ENCODE measurements at places on chromosomes 3 and 15.

GRCh38 chr15:65530318-65531111 lies at the start of gene HACD3:
TSS of gene HACD3 (plus strand) at chr15:65530463. CDS start at chr15:65530632, 169 bp downstream.
- peak; percentile 92 for DNase-seq

- DNase-seq: no peak
Measured at GRCh38 chr3:143252931-143253330, 133.4 kb downstream of the CHST2 start.

- no peak for DNase-seq
Measured at GRCh38 chr3:195918176-195918575, 9.8 kb upstream of the TNK2 start.

GRCh38 chr3:17967111-17967510 lies 224.7 kb upstream of the TBC1D5 start:
- DNase-seq: no peak

DNA sequence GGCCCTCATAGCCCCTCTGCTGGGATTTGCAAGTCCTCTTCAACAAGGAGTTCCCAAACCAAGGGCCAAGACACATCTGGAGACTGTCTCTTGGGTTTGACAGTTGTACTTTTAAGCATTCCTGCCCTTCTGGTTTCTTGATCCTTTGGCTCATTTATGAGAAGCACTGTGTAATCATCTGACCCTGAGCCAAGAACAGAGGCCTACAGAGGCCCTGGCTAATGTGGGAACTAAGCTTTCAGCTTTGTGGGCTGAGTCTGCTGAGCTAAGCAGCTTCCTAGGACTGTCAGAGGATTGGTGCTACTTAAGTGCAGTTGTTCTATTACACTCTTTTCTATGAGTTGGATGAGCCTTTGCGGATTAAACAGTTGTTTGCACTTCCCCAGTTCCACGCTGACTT lies 178.3 kb downstream of the KBTBD8 start:
- no peak for DNase-seq

DNA sequence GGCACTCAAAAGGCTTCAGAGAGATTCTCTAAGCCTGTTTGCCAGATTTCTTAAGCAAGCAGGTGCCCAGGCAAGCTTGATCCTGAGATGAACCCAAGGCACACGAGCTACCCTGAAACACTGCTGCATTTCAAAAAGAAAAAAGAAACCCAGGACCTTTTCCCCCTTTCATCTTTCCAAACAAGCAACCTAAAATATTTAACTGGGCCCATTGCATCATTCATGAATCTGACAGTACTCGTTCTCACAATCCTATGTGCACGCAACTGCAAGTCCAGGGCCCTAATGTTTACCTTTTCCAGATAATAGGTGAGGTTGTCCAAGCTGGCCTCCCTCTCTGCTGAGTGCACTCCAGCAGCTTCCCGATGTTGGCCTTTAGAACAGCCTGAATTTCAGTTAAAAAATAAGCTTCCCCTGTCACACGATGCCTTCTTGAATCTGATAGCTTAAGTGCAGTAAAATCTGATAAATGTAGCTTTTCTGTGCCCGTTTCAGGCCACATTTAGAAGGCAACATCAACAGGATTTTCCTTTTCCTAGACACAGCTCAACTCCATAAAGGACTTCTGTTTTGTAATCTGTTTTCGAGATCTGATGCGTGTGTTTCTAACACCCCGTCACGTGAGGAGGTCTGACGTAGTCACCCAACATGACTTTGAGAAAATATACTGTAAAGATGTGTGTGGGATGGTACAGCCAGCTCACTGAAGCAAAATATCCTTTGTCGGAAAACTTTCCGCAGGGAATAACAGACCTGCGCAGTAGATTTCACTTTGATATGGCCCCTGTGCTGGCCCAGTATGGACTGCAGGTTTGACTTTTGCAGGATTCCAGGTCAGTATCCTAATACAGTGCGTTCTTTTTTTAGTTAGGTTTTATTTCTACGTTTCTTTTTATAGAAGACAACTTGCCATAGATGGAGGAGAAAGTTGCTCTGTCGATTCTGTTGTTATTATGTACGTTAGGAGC lies 55.1 kb upstream of the RASA2 start:
- no peak for DNase-seq

DNA sequence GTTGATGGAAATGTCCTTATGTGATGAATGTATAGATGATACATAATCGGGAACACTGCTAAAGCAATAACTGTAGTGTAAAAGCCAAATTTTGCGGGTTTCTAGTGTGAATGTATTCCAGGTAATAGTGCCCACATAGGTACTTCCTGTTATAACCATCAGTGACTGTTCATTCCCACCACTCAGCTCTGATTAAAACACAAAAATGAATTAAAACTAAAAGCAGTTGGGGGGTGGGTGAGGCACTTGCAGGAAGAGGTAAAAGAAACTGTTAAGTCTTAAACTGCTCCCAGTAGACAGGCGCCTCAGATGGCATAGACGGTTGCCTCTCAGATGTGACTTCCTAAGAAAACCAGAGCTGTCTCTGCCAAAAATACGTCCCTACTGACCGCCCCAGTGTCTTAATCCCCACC lies 893 bp upstream of the MTHFS start:
- no peak for DNase-seq

GRCh38 chr3:108512671-108513070 lies 2.3 kb upstream of the MYH15 start:
- no peak for DNase-seq

GRCh38 chr3:9349321-9350117 lies 13.3 kb upstream of the THUMPD3 start:
- DNase-seq: no peak

GRCh38 chr3:23664459-23664858 lies 141.3 kb upstream of the UBE2E1 start:
- DNase-seq: no peak

GRCh38 chr15:85711580-85712192 lies 83.0 kb downstream of the KLHL25 start:
- DNase-seq: no peak

GRCh38 chr3:178439504-178439903 lies 96.7 kb upstream of the KCNMB2 start:
- no peak for DNase-seq

GRCh38 chr3:46022909-46023785 lies 4.1 kb downstream of the XCR1 start:
- DNase-seq: no peak

DNA sequence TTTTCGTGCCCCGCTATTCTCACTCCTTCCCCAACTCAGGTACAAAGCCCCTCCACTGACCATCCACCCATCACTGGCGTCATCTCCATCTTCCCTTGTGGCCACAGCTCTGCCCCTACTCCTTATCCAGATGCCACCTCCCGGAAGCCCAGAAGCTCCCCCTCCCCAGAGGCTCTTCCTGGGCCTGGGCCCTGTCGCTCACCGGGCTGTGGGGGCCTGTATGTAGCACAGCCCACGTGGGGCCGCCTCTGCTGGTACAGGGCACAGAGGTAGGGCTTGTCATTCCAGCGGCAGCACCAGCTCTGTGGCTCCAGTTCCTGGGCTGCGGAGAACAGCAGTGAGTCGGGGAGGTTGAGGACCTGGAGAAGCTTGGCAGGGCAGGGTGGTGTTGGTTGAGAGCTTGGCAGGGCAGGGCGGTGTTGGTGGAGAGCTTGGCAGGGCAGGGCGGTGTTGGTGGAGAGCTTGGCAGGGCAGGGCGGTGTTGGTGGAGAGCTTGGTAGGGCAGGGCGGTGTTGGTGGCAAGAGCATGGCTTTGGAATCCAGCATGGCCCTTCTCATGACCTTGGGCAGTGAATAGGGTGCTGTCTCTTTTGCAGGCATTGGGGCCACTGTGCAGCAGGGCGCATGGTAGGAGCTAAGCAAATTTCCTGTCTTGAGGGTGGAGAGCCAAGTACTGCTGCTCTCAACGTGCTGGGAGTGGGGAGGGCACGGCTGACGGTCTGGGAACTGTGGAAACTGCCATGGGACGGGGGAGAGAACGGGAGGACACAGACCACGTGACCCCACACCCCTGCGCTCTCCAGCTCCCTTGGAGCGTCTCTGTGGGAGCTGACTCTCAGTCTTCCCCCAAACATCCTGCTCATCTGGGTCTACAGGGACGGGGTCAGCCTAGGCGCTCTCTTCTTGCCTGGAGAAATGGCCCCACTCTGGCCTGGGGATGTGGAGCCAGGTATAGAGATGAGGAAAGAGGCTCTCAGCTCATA lies 43.4 kb downstream of the MUC20 start:
- DNase-seq: no peak

DNA sequence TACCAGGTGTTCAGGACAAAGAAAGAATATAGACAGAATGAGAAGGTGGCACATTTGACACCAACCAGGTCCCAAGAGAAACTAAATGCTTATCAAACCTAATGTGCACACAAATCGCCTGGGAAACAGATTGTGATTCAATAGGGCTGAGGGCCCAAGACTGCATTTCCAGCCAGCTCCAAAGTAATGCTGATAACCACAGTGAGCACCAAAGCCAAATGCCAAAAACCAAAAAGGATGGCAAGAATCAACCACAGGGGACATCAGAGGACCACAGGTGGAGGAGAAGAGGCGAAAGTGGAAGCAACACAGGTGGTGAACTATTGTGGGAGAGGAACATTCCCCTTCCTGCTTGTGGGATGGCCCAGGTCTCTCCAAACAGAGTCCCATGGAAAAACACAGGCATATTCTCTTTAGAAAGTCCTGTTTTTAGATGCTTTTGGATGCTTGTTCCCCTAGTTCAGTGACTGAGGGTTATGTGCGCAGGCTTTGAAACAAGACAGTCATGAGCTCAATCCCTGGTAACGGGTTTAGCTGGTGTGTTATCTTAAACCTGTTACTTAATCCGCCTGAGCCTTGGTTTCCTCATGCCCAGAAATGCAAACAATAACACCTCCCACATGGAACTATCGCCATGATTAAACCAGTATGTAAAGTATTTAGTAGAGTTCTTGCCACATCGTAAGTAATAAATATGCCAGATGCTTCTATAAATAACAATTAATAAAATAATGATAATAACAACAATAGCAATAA lies 241.7 kb downstream of the ATP8B4 start:
- no peak for DNase-seq

DNA sequence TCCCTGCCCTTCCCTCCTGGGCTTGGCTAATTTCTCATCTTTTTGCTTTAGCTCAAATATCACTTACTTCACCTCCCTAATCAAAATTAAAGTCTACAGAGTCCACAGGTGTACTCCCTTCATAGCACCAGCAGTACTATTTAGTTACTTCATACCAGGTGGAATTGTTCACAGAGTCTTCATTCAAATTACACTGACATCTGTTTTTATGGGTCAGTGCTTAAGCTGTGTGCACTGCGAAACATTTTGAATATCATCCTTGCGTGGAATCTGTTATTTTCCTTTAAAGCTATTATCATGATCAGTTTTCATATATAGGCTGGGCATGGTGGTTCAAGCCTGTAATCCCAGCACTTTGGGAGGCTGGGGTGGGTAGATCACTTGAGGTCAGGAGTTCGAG lies 2.7 kb upstream of the SERF2 start:
- no peak for DNase-seq

GRCh38 chr3:134378818-134379217 lies 4.6 kb upstream of the AMOTL2 start:
- DNase-seq: no peak

GRCh38 chr3:133295199-133295901 lies 104.5 kb upstream of the BFSP2 start:
- no peak for DNase-seq

GRCh38 chr3:43549626-43550290 lies 72.1 kb downstream of the ANO10 start:
- no peak for DNase-seq

GRCh38 chr3:62805106-62805505 lies 70.1 kb downstream of the CADPS start:
- DNase-seq: no peak

DNA sequence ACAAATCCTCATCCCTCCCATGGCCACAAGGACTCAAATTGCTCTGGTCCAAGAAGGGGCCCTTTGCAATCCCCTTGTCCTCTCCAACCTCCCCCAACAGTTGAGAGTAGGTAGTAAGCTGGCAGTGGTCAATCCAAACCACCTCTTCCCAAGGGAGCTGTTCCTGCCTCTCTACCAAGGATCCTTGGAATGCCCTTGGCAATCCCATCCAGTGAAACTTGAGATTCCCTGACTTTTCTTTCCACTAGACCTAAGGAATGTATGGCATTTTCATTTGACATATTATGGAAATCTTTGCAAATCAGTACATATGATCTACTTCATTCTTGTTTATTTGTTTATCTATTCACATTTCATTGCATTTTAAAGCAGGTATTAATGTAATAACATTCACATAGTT lies 4.8 kb upstream of the RBP2 start:
- no peak for DNase-seq

GRCh38 chr15:31306426-31307269 lies 20.0 kb upstream of the KLF13 start:
- DNase-seq: no peak

DNA sequence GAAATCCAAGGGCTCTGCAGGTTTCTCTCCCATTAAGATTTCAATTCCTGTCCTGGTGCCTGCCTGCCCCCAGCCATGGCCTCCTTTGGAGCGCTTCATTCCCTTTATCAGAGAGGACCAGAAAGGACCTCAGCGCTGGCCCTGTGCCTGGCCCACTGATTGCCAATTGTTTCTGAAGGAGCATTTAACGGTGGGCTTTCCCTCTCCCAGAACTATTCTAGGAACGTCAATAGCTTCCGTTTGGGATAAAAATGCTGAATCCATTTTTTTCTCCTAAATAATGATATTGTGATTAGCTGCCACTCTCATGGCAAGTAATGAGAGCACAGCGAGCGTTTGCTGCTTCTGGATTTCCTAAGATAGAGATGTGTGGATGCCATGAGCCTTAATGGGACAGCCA lies 12.2 kb upstream of the SLC6A1 start:
- no peak for DNase-seq

DNA sequence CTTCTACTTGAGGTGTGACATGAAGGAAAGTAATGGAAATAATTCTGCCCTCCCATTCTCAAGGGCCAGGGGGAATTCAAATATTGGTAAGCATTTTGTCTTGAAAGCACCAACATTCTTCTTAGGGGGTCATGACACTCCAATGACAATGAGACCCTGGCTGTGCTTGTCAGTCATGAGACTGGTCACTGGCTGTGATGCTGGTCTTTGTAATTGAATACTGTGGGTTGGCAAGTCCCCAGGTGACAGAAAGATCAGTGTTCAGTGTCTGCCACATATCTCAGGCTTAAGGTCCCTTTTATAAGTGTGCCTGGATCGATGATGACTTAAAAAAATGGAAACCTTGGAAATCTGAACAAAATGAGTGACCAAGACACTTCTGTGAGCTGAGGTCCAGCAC lies 151.4 kb downstream of the SNRPN start:
- no peak for DNase-seq

GRCh38 chr3:144259267-144259666 lies 287.6 kb downstream of the DIPK2A start:
- DNase-seq: no peak

Measured in progenitor cell of endocrine pancreas (in vitro differentiated cells).